T-helper 2 cell (primary cell): ENCODE measurements at places on chromosomes 2 and 18.

- no peak for DNase-seq
These were observed 324.9 kb upstream of the SLC14A2 start for GRCh38 chr18:45290364-45290763.

GRCh38 chr18:74790451-74790850 is 192.8 kb downstream of the ZNF407 start:
- no peak for DNase-seq

- DNase-seq: no peak
These were observed 631.8 kb upstream of the ID2 start for GRCh38 chr2:8049851-8050571.

- no peak for DNase-seq
These were observed 77.2 kb upstream of the NDUFV2 start for GRCh38 chr18:9025091-9025838.

- no peak for DNase-seq
These were observed 91.7 kb upstream of the SPTBN1 start for GRCh38 chr2:54364409-54364808.

DNA sequence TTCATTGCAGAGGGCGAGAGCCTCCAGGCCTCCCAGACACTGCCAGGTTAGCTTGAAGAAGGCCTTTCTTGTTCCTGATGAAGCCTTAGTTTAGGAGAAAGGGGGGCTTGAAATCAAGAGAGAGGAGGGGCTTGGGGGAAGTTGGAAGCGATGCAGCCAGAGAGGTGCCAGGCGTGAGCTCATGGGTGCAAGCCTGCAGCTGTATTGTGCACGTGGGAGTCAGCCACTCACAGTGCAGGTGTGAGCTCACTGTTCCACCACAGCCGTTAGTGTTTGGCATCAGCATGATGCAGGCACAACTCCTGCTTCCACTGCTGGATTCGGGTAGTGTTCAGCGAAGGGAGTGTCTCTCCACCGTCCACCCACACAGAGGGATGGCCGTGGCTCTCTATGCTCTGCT is 68.4 kb upstream of the ALPP start:
- DNase-seq: no peak

DNA sequence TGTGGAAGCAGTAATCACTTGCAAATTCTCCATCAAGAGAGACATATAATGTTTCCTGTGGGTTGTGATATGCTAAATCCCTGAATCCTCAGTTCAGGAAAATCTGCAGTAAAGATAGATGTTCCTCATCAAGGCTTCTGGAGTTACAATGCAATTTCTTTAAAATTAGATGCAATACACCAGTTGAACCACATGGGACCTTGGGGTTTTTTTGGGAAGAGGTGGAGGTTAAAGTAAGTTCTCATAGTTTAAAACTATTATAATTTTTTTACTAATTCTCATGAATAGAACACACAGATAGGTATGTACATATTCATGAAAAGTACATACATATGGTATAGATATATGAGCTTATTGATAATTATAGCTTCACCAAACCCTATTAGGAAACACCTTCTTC is 496.2 kb downstream of the SATB2 start:
- no peak for DNase-seq

DNA sequence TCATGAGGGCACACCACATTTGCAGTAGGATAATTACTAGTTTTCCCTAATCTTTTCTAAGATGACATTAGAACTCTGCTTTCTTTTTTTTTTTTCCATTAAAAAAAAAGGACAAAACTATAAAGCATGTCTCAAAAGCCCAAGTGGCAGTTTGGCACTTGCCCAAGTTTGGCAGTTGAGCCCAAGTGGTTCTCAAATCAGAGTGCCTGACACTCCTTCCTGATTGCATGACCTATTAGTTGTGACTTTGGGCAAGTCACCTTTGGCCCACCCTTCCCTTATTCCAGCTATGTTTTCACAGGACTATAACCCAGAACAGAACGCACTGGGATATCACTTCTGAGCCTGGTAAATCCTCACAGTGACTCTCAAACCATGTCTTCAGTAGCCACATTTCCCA is 273.0 kb downstream of the CCDC85A start:
- no peak for DNase-seq

- no peak for DNase-seq
These were observed 156.2 kb upstream of the NABP1 start for GRCh38 chr2:191521608-191522208.
